ENCODE measurements at places on chromosomes 6 and 20. TPM values are rescaled to one million over a fixed set of nuclear protein-coding genes. Genes with fewer than 3 reads are reported as not detected.

DNA sequence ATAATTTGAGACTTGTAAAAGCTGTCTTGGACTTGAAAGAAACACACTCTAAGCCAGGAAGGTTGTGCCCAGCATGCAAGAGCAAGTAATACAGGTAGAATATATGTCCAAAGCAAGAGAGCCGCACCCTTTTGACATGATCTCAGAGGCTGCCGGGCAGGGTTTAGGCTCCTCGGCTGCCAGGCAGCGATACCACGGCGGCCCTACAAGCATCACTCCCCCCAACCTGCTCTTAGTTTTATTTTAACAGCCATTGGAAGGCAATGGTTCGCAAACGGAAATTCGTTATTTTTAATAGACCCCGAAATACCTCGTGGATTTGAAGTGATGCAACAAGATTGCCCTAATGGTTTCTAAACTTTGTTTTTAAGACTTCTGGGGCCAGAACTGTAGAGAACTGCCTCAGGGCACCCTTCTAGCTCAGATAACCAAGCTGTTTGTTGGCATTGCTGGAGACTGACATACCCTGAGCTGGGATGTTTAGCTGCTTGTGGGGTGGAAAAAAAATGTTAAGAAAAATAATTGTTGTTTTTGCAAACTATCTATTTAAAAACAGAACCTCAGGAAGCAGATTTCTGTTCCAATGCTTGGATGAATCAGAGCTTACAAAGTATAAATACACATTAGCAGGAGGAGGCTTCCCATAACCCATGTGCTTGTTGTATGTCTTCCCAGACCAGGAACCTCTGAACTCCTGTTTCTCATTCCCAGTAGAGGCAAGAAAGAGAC is 39.0 kb downstream of the JAG1 start:
- DNase-seq = peak; percentile 82
- H3K36me3 ChIP-seq = peaks cover 9% of the 10 kb centered on the region
- no peak overlapping the region for H3K4me3 ChIP-seq
- H3K4me1 ChIP-seq = peaks cover 27% of the 10 kb centered on the region

CYP24A1 gene
- not detected for polyA plus RNA-seq

NUP153 gene
- 27.7 TPM for polyA plus RNA-seq

- no peak for DNase-seq
- no peaks in the 10 kb centered on the region for H3K36me3 ChIP-seq
- no peaks in the 10 kb centered on the region for H3K27me3 ChIP-seq
These were observed 95.9 kb downstream of the BMP2 start for GRCh38 chr20:6863355-6863754.

ADRM1 gene
- polyA plus RNA-seq = 67.1 TPM

DNA sequence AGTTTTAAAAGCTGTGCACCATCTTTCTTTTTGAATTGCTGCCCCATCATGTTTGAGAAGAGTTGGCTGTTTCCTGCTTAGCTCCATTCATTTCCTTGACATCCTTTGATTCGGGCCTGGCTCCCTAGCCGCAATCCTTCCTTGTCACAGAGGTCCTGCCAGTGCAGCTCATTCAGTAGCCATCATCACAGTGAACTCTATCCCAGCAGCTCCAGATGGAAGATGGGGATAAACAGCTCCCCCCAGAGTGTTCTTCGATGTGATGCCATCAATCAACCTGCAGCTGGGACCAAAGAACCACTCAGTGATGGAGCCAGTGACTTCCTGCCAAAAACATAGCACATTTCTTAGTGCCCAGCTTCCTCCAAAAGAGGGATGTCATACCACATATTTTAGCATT is 158.8 kb downstream of the FRK start:
- DNase-seq = no peak
- no peak overlapping the region for H3K27ac ChIP-seq
- H3K27me3 ChIP-seq = no peaks in the 10 kb centered on the region
- H3K4me1 ChIP-seq = no peaks in the 10 kb centered on the region
- no peak overlapping the region for H3K4me3 ChIP-seq
- no peaks in the 10 kb centered on the region for H3K36me3 ChIP-seq

GPX6 gene
- polyA plus RNA-seq = not detected

DNA sequence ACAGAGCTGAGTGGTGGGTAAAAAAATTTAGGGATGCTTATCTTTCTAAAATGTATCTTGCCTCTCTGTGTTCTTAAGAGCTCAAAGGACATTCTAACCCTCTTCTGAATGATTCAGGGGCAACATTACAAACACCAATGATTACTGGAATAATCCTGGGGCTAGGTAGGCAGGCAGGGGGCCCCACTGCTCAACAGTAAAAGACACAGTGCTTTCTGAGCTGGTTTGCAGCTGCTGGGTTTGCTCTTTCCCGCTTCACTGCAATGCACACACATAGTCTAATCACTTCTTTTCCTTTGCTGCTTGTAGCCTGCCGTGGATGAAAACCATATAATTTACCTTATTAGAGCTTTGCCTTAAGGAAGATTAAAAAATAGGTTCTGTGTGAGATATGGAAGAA is 23.9 kb downstream of the CLDN20 start:
- no peak overlapping the region for H3K27ac ChIP-seq
- H3K36me3 ChIP-seq = no peaks in the 10 kb centered on the region
- H3K27me3 ChIP-seq = no peaks in the 10 kb centered on the region
- DNase-seq = no peak

All from fibroblast of lung (primary cell).